ENCODE measurements at places on chromosomes 16 and 17.

DNA sequence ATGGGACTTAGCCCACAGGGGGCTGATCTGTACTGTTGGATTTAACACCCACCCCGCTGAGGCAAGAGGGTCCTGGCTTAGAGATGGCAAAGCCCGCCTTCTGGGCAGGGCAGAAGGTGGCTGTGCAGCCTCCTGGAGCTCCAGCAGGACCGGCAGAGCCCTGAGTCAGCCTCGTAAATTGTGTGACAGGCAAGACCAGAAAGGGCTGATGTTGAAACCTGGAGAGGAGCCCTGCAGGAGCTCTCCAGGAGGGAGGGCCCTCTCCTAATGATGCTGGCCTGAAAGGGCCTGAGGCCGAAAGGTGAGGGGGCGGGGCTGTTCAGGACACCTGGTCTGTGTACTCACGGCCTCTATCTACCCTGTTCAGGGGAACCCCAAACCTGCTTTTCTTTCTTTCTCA, 22.5 kb upstream of the MYO15B start:
- DNase-seq, result no peak

- no peak for DNase-seq
Measured at GRCh38 chr16:70428178-70428998, 10.5 kb downstream of the ST3GAL2 start.

- DNase-seq, result no peak
Measured at GRCh38 chr17:76528528-76529223, 8.8 kb downstream of the CYGB start.

DNA sequence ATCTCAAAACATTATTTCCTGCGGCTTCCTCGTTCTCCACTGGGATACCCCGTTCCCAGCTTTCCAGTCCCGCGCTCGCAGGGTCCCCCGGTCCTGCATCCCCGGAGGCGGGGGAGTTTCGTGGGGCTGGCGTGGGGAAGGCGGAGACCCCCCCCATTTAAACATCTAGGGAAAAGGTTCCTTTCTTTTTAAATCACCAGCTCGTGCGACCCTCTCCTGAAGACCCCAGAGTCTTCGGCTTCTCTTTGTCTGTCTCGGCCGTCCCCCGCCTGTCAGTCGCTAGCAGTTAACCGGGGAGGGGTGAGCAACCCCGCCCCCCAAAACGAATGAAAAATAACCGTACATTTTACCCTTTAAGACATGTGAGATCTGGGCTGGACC, 473 bp upstream of the IGF2BP1 start:
- DNase-seq, result no peak

DNA sequence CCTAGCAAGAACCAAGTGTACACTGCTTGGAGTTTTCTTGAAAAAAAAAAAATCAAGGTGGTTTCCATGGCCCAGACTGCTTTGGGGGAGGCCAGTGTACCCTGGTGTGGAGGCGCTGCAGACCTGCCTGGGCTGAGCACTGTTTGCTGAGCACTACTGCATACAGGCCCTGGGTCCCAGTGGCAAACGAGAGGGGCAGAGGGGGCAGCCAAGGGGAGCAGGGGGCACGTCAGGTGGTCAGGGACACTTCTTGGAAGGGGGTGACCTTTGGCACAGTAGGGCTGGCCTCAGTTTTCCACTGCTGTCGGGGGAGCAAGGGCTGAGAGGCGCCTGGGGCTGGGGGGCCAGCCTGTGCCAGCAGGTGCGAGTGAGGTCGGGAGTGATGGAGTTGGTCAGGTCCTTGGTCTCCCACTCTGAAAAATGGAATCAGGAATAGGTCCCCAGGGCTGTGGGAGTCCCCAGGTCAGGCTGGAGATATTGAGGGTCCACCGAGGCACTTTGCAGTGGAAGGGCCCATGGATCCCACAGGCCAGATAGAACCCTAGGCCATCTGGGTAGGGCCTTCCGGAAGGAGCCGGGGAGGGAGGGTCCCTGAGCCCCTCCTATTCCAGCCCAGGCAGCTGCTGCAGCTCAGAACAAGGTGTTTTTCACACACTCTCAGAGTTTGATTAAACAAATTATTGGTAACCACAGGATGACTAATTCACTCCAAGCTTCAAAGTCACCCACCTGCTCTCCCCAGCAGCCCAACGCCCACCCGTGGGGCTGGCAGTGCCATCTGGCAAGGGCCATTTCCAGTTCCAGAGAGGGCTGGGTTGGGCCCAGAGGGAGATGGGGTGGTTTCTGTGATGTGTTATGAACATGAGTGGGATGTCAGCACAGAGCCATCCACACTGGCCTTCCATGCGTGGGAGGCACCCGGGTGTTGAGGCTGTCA, 3.5 kb downstream of the ZFPM1 start:
- DNase-seq, result peak; percentile 0

GRCh38 chr16:88610080-88610479, 28.3 kb upstream of the IL17C start:
- DNase-seq, result no peak

- DNase-seq, result no peak
Measured at GRCh38 chr17:15268461-15268860, 3.3 kb upstream of the PMP22 start.

GRCh38 chr17:73549841-73550430, 94.3 kb downstream of the SDK2 start:
- DNase-seq, result peak; percentile 42

- DNase-seq, result no peak
Measured at GRCh38 chr17:36532435-36532975, 2.2 kb downstream of the MYO19 start.

GRCh38 chr16:57444711-57445110, 2.5 kb downstream of the CIAPIN1 start:
- no peak for DNase-seq

DNA sequence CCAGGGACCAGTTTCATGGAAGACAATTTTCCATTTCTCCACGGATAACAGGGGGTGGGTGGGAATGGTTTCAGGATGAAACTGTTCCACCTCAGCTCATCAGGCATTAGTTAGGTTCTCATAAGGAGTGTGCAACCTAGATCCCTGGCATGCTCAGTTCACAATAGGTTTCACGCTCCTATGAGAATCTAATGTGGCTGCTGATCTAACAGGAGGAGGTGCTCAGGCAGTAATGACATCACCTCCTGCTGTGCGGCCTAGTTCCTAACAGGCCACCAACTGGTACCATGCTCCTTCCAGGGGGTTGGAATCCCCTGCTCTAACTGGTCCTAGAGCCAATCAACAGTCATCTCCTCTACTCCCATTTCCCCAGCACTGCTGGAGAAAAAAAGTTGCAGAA, 19.9 kb downstream of the TEX14 start:
- no peak for DNase-seq

GRCh38 chr17:15161395-15161794, 103.7 kb downstream of the PMP22 start:
- DNase-seq, result no peak

DNA sequence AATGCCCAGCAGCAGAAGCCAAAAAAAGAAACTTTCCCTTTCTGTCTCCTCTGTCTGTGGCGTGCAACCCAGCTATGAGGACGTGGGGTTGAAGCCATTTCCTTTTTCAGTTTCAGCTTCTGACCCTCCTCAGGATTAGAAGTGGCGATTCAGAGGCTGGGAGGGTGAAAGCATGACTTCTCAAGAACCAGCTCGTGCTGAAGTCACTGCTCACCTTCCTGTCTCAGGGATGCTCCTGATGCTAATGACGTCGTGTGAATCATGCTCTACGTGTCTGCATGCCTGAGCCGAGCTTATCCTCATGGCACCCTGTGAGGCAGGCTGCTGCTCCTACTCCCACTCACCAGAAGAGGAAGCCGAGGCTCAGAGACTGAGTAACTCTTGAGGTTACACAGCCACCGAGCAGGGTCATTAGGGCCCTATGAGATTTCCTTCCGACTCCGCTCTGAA, 5.7 kb upstream of the LPO start:
- DNase-seq, result no peak

GRCh38 chr17:61260071-61260797, 139.4 kb upstream of the TBX2 start:
- no peak for DNase-seq

DNA sequence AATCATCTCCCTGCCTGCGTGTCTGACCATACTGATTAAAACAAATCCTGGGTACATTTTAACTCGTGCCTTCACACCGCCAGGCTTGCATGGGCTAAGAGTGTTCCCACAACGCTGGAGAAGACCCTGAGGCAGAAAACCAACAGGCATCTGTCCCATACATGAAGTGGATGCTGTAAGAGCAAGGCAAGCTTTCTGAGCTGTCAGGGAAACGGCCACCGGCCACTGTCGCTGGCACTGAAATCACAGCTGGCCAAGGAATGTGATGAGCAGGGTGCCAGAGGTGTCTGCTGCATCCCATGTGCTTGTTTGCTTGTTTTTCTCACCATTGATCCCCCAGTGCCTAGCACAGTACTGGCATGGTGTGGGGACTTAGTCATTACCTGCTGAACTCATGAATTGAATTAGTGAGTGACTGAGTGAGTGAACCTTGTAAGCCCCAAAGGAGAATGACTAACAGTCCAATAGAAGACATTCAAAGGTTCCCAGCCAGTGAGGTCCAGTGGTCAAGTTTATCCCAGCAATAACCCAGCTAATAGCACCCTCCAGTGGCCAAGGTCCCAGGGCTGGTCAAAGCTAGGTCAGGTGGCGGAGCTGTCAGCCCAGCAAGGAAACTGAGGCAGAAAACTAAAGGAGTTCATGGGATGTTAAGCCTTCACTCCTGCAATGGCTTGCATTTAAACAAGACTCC, 92.7 kb upstream of the CDH5 start:
- no peak for DNase-seq

GRCh38 chr16:75942936-75943335, 216.6 kb upstream of the CPHXL start:
- DNase-seq, result no peak

GRCh38 chr17:72266112-72266775, 145.4 kb downstream of the SOX9 start:
- DNase-seq, result no peak

GRCh38 chr17:77245162-77245926, 104.6 kb downstream of the SEC14L1 start:
- no peak for DNase-seq

DNA sequence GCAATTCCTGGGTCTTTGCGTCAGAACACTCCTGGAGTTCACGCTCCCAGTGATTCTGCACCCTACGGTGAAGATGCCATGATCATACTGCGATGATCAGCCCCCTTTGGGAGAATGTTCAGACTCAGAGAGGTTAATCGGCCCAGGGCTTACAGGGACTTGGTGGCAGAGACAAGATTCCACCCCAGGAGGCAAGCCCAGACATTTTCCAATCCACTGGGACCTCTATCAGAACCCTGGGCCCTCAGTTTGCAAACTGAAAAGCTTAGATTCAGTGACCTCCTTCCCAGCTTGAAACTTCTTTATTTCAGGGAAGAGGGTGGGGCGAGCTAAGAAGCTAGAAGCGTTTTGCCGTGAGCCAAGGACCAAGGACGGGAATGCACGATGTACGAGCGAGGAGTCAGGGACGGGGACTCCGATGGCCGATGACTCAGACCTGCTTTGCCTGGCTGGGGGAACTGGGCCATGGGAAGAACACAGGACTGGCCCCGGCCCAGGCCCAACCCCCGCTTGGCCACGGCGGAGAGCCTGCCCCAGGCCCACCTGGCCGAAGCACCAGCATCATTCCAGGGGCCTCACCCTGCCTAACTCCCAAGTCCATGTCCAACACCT, 34.7 kb downstream of the SOCS3 start:
- DNase-seq, result no peak

GRCh38 chr17:77402159-77402731, 261.5 kb downstream of the SEC14L1 start:
- DNase-seq, result no peak

GRCh38 chr16:62135911-62136310, 99.7 kb upstream of the CDH8 start:
- DNase-seq, result no peak

DNA sequence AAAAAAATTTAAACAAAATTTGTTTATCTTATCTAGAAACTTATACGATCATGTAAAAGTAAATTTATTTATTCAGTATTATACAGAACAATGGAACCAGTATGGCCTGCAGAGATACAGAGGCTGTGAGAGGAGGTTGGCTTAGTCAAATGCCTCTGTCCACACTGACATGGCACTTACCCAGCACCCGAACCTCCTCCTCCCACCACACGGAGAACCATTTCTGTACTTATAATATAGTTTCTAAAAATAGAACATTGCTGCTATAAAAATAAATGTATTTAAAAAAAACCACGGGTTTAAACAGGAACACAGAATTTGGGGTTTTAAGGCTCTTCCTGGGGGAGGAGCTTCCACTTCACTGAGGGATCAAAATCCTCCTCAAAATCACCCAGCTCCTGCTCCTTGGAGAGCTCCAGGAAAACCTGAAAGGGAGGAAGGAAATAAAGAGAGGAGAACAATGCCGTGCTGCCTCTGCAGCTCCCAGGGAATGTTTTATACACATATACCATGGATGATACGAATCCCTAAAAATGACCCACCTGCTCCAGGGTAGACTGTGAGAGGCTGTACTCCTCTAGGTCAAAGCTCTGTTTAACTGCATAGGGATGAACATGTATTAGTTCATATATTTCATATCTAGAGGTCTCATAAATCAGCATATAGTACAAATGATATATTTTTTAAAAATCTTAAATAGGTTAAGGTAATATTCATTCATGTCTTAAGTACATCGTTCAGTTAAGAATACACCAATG, 87.3 kb downstream of the ABCA8 start:
- DNase-seq, result no peak

GRCh38 chr17:21357281-21357680, 18.9 kb upstream of the KCNJ12 start:
- DNase-seq, result no peak

DNA sequence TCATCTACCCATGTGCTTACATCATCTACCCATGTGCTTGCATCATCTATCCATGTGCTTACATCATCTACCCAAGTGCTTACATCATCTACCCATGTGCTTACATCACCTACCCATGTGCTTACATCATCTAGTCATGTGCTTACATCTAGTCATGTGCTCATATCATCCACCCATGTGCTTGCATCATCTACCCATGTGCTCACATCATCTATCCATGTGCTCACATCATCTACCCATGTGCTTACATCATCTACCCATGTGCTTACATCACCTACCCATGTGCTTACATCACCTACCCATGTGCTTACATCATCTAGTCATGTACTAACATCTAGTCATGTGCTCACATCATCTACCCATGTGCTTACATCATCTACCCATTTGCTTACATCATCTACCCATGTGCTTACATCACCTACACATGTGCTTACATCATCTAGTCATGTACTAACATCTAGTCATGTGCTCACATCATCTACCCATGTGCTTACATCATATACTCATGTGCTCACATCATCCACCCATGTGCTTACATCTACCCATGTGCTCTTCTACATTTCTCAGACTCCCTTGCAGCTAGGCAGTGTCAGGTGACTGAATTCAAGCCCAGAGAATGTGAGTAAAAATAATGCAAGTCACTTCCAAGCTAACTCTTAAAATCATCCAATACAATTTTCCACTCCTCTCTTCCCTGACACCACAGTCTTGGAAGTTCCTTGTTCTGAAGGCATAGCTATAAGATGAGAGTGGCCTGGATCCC, 196.8 kb downstream of the CBLN1 start:
- DNase-seq, result no peak

GRCh38 chr16:88099563-88099890, 148.3 kb downstream of the BANP start:
- no peak for DNase-seq

DNA sequence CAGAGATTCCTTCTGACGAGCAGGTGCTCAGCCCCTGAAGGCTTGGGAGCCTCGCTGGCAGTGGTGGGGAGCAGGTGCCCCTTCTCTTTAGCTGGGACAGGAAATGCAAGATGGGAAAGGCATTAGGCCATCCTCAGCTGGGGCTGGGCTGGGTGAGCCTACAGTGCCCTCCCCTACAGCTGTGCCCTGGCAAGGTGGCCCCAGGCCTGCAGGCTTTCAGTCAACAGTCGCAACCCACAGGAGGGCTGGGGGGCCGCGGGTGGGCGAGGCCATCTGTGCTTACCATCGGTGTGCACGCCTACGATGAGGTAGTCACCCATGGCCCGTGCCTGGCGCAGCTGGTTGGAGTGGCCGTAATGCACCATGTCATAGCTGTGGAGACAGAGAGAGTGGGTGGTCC, 2.0 kb downstream of the PCYT2 start:
- DNase-seq, result no peak

All from DMS79 treated with DMSO at 0.1 percent for 48 hours (cell line).